Retinal pigment epithelial cell (primary cell): ENCODE measurements at places on chromosomes 7 and 10.

DNA sequence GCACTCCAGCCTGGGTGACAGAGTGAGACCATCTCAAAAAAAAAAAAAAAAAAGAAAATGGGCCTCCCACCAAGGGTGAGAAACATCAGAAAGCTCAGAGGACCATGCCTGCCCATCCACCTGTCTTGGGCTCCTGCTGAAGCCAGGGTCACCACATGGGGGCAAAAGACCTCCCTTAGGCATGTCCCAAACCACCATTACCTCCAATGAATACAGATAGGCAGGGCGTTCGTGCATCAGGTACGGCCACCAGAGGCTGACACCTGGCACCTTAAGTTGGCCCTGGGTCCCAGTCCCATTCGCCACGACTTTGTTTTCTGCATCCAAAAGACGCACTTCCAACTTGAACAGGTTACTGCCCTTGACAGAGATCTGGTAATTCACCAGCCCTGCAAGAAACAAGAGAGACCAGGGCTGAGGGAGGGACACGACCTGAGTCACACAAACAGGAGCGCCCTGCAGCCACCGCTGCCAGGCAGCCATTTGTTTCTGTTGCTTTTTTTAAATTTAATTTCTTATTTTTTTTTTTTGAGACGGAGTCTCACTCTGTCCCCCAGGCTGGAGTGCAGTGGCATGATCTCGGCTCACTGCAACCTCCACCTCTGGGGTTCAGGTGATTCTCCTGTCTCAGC is 6.1 kb downstream of the GUSB start:
- DNase-seq = no peak

- no peak for DNase-seq
Observed at GRCh38 chr10:20760460-20760859, 136.7 kb downstream of the NEBL start.

- DNase-seq = no peak
Observed at GRCh38 chr7:156657681-156658080, 17.1 kb downstream of the RNF32 start.

DNA sequence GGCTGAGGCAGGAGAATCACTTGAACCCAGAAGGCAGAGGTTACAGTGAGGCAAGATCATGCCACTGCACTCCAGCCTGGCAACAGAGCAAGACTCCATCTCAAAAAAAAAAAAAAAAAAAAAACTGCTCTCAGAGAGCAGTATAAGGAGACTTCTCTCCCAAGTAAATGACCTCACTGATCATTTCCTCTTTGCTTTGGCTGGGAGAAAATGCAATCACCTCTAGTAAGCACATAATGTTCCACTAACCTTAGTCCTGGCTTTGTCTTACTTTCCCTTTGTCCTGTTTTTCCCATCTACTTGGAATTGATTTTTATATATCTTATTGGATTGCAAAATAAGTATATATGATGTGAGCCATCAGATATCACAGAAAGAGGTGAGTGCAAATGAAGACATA is 2.5 kb downstream of the SLC25A13 start:
- DNase-seq = no peak

GRCh38 chr10:44689368-44689767 is 221.8 kb upstream of the TMEM72 start:
- no peak for DNase-seq
